Left lung (tissue), 14 donors: ENCODE measurements at places on chromosomes 6 and 20. TPM values are rescaled to one million over a fixed set of nuclear protein-coding genes. Genes with fewer than 3 reads are reported as not detected.

Gene CCNC
- polyA plus RNA-seq = 110 TPM

Gene BMP2
- polyA plus RNA-seq = 17.7 TPM

Gene PRSS16
- 5.5 TPM for polyA plus RNA-seq

Gene SIRPB1
- polyA plus RNA-seq = 1.2 TPM
